ENCODE measurements at places on chromosomes 6 and 20.

GRCh38 chr6:134909701-134910592, 40.0 kb downstream of the ALDH8A1 start:
- no peak for DNase-seq

DNA sequence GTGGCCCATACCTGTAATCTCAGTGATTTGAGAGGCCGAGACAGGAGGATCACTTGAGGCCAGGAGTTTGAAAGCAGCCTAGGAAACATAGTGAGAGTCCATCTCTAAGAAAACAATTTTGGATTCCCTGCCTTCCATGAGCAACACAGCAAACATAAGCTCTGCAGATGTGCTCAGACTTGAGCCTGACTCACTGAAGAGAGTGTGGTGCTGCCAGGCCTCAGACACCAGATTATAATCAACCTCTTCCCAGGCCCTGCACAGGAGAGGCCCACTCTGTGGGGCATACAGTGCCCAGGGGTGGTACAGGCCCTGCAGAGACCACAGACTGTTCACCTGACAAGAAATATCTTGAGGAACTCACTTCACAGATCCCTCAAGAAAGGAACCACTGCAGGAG, 19.9 kb downstream of the HLA-DPB1 start:
- peak; percentile 57 for DNase-seq

DNA sequence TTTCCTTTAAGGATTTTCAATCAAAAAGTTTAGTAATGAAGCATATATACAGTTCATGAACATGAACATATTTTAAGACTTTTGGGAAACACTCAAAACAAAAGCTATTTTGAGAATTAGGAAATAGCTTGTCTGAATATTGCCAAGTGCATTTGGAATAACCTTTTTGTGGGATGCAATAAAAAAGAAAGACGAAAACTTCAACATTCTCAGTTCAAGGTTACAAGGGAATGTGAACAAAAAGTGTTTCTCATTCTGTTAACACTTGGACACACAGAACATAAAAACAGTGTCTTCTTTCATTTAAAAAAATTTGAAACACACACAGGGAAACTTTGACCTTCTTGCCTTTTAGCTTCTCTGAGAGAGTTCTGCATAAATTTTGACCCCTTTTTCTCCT, 72.7 kb upstream of the TCF21 start:
- DNase-seq: no peak

DNA sequence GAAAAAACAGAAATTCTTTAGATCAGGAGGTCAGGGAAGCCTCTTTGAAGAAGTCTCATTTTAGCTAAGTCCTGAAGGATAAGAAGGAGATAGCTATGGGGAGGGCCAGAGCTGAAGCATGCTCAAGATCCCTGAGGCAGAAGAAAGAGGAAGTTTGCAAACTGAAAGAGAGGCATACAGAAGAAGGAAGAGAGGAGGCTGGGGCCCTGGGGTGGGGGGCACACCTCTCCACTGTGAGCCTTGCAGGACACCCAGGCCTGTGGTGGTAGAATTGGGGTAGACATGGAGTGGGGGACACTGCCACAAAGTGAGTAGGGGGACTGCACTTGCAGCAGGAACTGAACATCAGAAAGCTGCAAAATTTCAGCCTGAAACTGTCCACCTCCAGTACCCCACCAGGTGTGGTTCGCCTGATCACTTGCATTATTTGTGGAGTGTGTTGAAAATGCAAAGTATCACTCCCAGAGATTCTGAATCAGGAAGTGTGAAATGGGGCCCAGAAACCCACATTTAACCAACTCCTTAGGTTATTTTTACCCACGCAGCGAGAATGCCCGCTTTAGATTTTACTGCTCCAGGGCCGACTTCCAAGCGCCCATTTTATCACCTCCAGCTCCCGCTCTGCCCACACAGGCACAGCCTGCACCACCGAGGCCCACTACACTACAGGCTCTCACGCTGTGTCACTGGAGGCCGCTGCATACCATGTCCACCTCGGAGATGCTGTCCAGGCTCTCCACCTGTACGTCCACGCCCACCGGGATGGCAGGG, 44.0 kb downstream of the GABRR2 start:
- no peak for DNase-seq

- DNase-seq: no peak
Observed at GRCh38 chr6:38187325-38187724, 367.8 kb downstream of the ZFAND3 start.

GRCh38 chr6:16543521-16543920, 217.7 kb downstream of the ATXN1 start:
- no peak for DNase-seq

- no peak for DNase-seq
Observed at GRCh38 chr6:168596344-168596743, 155.4 kb downstream of the SMOC2 start.

- no peak for DNase-seq
Observed at GRCh38 chr6:44868910-44869309, 459.2 kb upstream of the RUNX2 start.

DNA sequence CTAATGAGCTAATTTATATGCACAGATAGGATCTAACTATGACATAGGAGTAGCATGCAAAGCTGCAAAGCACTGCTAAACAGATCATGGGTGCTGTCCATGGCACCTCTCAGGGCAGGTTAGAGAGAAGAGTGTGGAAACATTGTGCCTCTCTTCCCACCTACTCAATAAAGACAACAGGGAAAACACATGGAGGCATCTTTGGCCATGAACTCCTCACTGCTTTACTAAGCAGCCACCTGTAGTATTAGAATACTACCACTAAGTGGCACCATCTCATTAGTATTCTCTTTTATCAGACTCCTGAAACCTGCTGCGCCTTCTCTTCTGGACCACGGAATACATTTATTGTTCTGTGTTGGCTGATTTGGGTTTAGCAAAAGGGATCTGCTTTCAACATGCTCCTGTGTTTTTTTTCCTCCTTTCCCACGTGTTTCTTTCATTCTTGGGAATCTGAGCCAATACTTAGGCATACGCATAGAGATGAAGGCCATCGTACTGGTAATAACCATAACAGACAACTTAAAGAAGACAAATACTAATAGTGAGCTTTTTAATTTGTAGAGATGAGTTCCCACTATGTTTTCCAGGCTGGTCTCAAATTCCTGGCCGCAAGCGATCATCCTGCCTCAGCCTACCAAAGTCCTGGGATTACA, 9.4 kb upstream of the HDDC2 start:
- DNase-seq: peak; percentile 68

GRCh38 chr6:4396044-4396443, 260.7 kb upstream of the ECI2 start:
- DNase-seq: no peak

DNA sequence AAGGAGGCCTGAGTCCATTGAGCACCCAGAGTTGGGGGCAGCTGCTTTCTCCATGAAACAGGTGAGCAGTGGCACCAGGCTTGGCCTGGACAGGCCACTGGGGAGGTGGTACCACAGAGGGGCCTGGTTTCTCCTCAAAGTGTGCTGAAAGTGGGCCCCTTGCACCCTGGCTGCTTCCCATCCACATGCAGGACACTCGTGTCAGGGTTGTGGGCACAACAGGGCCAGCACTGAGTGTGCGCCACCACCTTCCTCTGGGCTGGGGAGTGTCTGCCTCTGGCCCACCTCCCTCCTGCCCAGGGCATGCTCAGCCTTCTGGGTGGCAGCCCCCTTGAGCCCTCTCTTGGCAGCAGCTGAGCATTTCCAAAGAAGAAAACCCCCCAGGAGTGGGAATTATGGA, 5.2 kb upstream of the SLC22A1 start:
- no peak for DNase-seq

GRCh38 chr6:144737998-144738397, 452.9 kb downstream of the UTRN start:
- no peak for DNase-seq

DNA sequence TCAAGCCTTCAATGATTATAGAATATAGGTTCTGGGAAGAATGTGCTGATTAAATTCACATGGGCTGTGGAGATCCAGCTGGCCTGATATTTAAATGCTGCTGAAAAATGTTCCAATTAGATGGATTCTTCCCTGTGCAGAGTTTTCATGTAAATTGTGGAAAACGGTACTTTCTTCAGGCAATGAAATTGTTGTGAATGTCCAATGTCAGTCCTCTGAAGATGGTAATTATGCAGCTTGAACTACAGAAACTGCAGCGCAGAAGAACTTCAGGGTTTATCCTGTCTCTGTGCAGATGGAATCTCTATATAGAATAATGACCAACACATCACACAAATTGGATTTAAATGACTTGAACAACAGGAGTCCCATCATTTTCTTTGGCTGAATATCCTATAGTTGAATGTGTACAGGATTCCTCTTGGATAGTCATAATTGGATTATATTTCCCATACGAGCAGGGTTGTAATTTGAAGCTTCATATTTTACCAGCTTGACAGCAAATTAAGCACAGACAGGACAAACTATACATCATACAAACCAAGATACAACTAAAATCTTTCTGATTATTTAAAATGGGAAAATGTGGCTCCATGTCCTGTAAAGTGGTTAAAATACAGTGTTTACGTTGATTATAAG, 82.3 kb downstream of the CAP2 start:
- DNase-seq: no peak

- DNase-seq: no peak
Observed at GRCh38 chr6:148761527-148762011, 14.7 kb downstream of the UST start.

GRCh38 chr20:21386111-21386510, 11.2 kb downstream of the NKX2-4 start:
- no peak for DNase-seq

DNA sequence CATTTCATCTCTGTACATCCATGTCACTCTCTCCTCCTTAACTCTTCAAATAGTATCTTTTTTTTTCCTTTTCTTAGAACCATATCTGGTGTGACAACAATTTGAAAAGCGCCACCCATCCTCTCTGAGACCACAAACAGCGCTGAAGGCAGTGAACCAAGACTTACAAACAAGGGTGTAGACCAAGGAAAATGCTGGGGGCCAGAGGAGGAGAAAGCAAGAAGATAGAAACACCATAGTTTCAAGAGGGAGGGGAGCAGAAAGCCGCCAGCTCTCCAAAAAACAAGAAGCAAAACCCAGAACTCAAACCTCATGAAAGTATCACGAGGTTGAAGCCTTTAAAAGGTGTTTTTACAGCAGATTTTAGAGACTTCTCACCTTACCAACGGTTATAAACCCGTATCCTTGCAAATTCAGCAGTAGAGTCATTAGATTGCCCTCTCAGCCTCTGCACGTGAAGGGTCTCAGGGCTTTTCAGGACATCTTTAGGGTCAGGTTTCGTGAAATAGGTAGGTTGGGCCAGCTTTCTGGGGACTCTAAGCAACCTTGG, 13.3 kb upstream of the RIPOR2 start:
- DNase-seq: no peak

GRCh38 chr6:52667572-52667971, 3.3 kb upstream of the TMEM14A start:
- no peak for DNase-seq

GRCh38 chr6:26538572-26538902, 371 bp downstream of the HMGN4 start:
- no peak for DNase-seq

DNA sequence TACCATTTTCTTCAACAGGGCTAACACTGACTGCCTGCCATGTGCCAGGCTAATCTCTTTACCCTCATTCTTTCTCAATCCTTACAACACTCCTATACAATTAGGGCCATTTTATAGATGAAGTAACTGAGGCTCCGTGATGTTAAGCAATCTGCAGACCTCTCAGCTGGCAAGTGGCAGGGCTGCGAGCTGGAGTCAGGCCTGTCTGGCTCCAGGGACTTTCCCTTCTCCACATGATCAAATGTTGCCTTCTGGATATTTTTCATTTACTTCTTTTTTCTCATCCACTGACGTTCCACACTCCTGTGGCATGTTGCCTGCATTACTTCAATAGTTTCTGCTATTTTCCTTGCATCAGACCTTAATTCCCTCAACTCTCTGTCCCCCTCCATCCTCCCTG, 55.2 kb upstream of the TAGAP start:
- DNase-seq: no peak

DNA sequence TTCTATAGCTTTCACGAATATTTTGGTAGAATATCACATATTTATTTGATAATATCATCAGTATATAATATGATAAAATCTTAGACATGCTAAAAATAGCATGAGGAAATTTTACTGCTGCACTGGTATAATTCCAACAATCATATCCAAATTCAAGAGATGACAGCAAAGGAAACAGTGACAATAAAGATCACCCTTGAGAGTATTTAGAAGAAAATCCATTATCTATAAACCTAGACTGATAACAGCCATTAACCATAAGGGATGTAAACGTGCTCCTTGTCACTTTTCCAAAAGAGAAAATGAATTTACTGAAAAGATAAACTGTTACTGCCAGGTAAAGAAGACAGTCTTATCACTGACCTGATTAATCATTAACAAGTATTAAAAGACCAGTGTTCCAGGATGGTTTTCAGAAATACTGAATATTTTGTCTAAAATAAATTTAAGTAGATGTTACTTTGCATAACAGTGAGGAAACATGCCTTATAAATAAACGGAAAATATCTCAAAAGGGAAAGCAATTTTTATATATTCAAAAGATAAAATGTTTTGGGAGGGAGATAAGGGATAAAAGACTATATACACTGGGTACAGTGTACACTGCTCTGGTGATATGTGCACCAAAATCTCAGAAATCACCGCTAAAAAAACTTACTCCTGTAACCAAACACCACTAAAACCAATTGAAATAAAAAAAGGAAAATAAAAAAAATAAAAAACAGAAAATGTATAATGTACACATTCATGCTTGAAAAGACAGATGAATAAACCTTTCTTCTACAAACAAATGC, 1704.7 kb downstream of the HACE1 start:
- no peak for DNase-seq

- DNase-seq: no peak
Observed at GRCh38 chr20:59121714-59122565, 41.7 kb upstream of the ZNF831 start.

- DNase-seq: peak; percentile 82
Observed at GRCh38 chr6:11146117-11146826, 34.7 kb upstream of the ERVFRD-1 start.

DNA sequence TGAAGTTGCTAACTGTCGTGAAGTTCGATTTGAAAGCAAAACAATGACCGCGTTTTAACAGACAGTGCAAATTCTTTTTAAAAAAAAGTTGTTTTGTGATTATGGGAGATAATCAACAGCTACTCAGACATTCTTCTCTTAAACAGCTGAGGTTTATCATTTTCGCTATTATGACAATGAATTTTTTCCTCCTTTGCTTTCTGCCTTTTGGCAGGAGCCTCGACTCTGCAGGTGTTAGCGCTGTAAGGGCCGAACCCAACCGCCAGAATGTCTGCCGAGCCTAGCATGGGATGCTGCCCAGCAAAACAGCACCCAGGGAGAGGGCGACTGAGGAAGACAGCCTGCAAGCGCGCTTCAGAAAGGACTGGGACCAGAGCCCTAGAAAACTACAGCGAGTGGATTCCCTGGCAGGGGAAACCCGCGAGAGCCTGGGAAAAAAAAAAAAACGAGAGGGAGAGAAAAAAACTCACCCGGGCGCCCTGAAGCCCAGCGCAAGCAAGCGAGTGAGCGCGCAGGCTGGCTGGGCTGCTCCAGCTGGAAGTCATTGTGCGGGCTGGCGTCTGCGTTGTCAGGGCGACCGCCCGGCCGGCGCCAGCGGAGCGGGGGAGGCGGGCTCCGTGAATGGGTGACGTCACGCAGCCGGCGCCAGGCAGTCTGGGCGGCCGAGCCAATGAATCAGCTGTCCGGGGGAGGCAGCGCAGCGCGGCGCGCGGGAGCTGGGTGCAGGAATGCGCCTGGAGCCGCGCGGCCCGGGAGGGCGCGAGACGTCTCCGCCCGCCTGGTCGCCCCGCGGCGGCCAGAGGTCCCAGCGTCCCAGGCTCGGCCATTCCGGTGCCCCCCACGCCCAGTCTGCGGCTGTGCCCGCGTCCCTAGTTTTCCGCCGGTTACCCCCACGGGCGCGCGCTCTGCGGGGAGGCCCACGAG, 32.7 kb upstream of the ID4 start:
- DNase-seq: peak; percentile 83
